ENCODE measurements at places on chromosomes 1 and 21.

DNA sequence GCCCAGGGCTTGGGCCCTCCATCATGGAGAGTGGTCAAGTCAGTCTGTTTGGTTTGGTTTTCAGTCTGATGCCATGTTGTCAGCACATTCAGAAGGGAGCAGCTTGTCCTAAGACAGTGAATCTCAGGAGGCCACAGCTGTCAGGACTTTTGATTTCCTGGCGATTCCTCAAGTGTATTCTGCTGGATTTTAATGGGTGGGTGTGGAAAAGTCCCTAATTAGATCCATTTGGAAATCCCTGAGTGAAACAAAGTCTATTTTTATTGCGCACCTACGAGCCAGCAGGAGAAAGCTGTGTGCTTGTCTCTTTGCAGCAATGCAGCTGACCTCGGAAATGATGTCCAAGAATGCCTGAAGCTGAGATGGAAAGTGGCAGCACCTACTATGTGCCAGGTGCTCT lies 21.6 kb upstream of the FHAD1 start:
- no peak for DNase-seq

GRCh38 chr1:207430602-207431001 lies 23.5 kb upstream of the CR2 start:
- DNase-seq = no peak

- no peak for DNase-seq
These were observed 7.2 kb upstream of the SLX9 start for GRCh38 chr21:44932408-44933181.

GRCh38 chr1:242641461-242641860 lies 117.0 kb upstream of the PLD5 start:
- DNase-seq = no peak

GRCh38 chr1:83691953-83692500 lies 306.9 kb downstream of the TTLL7 start:
- no peak for DNase-seq

GRCh38 chr1:231393668-231394067 lies 28.4 kb downstream of the EGLN1 start:
- no peak for DNase-seq

- DNase-seq = no peak
These were observed 151.2 kb upstream of the DPYD start for GRCh38 chr1:98072047-98072446.

GRCh38 chr1:31607360-31607759 lies 10.1 kb upstream of the HCRTR1 start:
- DNase-seq = no peak

- no peak for DNase-seq
These were observed 67.9 kb downstream of the LRRC8D start for GRCh38 chr1:89888480-89889322.

DNA sequence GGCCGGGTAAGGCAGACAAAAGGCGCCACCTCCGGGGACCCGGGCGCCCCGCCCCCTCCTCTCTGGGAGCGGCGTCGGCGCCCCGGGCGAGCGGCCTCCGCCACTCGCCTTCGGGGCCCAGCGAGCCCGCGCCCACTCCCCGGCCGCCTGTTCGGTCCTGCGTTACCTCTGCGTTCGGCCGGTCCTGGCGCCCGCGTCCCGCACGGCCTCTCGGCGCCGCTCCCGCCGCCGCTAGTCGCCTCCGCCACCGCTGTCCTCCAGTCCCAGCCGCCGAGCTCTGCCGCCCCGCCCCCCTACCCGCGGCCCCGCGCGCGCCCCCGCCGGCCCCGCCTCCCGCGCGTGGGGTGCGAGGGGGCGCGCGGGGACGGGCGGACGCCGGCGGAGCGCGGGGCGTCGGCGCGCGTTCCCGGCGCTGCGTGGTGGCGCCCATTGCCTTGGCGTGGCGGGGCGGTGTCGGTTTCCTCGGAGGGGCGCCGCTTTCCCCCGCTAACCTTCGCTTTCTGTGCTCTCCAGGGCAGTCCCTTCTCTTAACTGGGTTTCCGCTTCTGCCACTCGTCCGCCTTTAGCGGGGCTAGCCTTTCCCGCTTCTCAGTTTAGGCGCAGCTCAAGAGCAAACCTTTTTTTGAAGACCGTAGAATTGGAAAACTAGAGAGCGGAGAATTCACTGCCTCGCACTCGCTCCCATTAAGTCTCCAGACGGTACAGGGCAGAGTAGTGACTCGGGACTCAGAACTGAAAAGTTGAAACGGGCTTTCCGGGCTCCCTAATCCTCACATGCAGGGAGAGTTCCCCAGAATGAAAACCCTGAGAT lies at the start of gene HP1BP3:
TSS of gene HP1BP3 (minus strand) at position 279 of the 811 bp plus-strand sequence. CDS start 6,867 bp downstream, outside the sequence.
- DNase-seq = peak; percentile 27
